ENCODE measurements at places on chromosomes 13 and 19. TPM values are rescaled to one million over a fixed set of nuclear protein-coding genes. Genes with fewer than 3 reads are reported as not detected.

Gene APLP1
- 4.6 TPM for total RNA-seq

Gene CBLC
- total RNA-seq: not detected

Gene RFPL4A
- total RNA-seq: not detected

- H3K4me3 ChIP-seq: no peak overlapping the region
- no peaks in the 10 kb centered on the region for H3K36me3 ChIP-seq
- no peaks in the 10 kb centered on the region for H3K27me3 ChIP-seq
- H3K4me1 ChIP-seq: peaks cover 84% of the 10 kb centered on the region
Measured at GRCh38 chr13:110258876-110259631, 47.9 kb downstream of the COL4A1 start.

- no peak overlapping the region for H3K4me3 ChIP-seq
- H3K4me1 ChIP-seq: no peaks in the 10 kb centered on the region
- no peaks in the 10 kb centered on the region for H3K27me3 ChIP-seq
Measured at GRCh38 chr13:28575200-28575599, 80.3 kb upstream of the FLT1 start.

- DNase-seq: no peak
- peak overlapping the region; percentile 94 for H3K27ac ChIP-seq
- H3K4me1 ChIP-seq: peaks cover 36% of the 10 kb centered on the region
- no peaks in the 10 kb centered on the region for H3K27me3 ChIP-seq
Measured at GRCh38 chr13:109790086-109790485, 3.7 kb upstream of the IRS2 start.

DNA sequence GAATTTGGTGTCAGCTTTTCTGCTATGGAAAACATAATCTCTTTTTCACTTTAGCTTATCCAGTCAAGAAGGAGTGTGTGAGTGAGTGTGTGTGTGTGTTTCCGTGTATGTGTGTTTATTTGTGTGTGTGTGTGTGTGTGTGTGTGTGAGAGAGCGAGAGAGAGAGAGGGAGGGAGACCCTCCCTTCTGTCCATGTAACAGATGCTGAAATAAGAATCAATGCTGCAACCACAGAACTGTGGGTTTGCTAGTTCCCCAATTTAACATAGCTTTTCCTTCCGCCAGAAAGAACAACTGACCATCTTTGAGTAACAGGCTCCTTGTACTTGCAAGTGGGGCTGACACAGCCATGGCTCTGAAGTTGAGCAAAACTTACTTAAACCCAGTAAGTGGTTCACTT lies 5.2 kb downstream of the LCP1 start:
- H3K27ac ChIP-seq: no peak overlapping the region
- no peaks in the 10 kb centered on the region for H3K4me1 ChIP-seq
- no peak for DNase-seq
- H3K36me3 ChIP-seq: no peaks in the 10 kb centered on the region

DNA sequence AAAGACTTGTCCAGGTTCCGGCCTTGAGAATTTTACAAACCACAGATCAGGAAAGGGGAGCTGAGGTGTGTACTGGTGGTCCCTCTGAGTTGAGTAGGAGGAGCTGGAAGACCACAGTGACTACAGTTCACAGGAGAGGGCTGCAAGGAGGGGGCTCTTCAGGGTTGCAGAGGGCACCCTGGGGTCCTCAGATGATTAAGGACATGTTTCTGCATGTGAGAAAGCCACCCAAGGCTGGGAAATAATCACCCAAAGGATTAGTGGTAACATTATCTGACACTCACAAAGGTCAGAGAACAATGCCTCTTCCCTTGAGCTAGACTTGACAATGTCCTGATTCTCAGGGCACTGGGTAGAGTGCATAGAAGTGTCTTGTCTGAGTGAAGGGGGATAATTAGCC lies 540.4 kb downstream of the IRS2 start:
- H3K4me1 ChIP-seq: peaks cover 43% of the 10 kb centered on the region
- H3K4me3 ChIP-seq: no peak overlapping the region
- H3K27me3 ChIP-seq: no peaks in the 10 kb centered on the region
- H3K27ac ChIP-seq: no peak overlapping the region
- DNase-seq: no peak

DNA sequence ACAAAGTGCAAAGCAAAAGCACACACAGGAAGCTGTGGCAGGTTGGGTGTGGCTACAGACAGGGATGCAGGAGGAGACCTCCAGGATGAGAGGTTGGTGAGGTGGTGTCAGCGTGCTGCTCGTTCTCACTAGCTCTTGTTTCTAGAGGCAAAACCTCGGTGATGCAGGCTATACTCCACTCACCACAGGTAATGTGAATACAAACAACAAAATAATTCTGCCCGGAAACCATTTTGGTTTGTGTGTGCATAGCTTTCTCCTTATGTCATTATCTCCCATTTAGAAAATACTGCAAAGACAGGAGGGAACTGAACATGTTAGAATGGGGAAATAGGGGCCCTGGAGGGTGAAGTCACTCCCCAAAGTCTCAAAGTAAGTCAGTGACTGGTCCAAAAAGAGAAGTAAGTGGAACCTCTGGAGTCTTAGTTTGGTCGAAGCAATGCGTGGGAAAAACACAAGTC lies 9.4 kb downstream of the LCP1 start:
- H3K4me1 ChIP-seq: no peaks in the 10 kb centered on the region
- DNase-seq: no peak
- H3K36me3 ChIP-seq: no peaks in the 10 kb centered on the region
- no peak overlapping the region for H3K27ac ChIP-seq
- H3K4me3 ChIP-seq: no peak overlapping the region
- no peaks in the 10 kb centered on the region for H3K27me3 ChIP-seq

DNA sequence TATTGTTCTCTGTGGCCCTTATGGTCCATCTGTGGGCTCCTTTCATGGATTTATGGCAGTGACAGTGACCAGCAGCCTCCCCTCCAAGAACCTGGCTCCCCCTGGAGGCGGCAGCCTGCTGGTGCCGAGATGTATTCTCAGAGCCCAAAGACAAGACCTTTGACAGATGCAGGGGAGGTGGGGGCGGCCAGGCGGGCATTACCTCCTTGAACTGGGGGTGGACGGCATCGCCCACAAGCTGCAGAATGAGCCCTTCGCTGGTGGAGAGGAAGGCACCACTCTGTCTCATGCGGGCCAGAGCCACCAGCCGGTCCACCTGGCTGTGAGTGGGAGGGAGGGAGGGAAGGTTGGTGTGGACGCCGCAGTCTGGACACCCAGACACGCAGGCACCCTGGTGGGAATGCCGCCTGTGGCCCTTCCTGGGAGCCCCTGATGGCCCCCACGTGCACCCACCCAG lies 6.6 kb downstream of the ISOC2 start:
- H3K27me3 ChIP-seq: peaks cover 17% of the 10 kb centered on the region
- peaks cover 19% of the 10 kb centered on the region for H3K36me3 ChIP-seq
- no peak for DNase-seq
- H3K4me1 ChIP-seq: peaks cover 31% of the 10 kb centered on the region
- no peak overlapping the region for H3K4me3 ChIP-seq

DNA sequence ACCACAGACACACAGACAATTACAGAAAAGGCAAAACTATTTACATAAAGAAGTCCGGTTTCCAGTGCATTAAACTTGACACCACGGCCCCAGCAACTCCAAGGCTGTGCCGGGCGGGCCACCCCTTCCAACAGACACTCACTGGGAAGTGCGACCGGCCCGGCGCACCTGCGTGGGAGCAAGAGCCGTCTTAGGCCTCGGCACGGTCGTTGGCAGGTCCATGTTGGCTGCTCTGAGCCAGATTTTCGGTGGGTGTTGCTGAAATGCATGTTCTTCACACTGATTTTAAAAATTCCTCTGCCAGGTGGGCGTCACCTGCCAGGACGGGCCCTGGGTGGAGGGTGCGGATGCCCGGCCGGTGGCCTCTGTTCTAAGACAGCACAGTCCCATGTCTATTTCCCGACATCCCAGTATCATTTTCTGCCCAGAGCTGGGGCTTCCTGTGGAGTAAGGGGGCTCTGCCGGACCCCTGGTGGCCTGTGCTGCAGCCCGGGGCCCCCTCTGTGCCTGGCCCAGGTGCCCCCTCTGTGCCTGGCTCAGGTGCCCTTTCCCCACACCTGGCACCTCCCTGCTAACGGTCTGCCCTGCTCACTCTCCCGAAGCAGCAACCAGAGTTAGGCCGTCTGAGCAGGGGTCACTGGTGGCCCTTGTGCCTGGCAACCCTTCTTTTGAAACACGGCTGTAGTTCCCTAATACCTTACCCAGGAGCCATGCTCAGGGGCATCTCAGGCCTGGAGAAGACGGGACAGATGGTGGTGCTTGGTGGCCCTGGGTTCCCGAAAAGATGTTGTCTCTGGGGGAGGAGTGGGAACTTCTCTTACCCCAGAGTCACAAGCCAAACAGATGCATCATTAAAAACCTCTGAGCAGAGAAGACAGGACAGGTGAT lies 9.2 kb downstream of the TMEM255B start:
- no peaks in the 10 kb centered on the region for H3K27me3 ChIP-seq
- no peak for DNase-seq
- H3K4me1 ChIP-seq: no peaks in the 10 kb centered on the region
- H3K27ac ChIP-seq: no peak overlapping the region

DNA sequence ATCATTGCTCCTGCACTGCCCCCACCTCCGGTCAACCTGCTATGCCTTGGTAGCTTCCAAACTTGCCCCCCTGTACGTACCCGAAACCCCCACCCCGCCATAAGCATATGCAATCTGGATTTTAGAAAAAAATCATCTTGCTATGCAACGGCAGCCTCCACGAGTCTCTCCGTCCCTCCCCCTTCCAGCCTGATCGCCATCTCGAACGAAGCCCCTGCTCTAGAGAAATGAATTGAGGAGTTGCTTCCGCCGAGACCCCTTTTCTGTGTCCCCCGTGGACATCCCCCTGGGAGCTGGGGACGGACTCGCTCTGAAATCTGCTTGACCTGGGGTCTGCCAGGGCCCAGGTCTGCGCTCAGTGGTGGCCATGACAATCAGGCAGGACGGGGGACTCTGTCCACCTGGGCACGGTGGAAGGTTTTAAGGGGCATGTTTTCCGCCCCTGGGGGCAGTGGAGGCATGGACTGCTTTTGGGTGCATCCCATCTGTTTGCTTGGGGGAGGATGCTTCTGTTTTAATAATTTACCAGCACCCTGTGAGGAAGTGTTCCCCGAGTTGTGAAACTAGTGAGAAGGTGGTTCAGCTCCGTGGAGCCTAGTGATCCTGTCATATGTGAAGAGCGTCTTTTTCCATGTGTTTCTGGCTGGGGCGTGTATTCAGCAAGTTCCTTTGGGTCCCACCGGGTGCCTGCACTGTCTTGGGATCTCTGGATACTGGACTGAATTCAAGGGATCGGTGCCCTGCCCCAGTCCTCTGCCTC lies 1.0 kb downstream of the KDM4B start:
- peak overlapping the region; percentile 80 for H3K27ac ChIP-seq
- H3K27me3 ChIP-seq: no peaks in the 10 kb centered on the region
- DNase-seq: no peak

DNA sequence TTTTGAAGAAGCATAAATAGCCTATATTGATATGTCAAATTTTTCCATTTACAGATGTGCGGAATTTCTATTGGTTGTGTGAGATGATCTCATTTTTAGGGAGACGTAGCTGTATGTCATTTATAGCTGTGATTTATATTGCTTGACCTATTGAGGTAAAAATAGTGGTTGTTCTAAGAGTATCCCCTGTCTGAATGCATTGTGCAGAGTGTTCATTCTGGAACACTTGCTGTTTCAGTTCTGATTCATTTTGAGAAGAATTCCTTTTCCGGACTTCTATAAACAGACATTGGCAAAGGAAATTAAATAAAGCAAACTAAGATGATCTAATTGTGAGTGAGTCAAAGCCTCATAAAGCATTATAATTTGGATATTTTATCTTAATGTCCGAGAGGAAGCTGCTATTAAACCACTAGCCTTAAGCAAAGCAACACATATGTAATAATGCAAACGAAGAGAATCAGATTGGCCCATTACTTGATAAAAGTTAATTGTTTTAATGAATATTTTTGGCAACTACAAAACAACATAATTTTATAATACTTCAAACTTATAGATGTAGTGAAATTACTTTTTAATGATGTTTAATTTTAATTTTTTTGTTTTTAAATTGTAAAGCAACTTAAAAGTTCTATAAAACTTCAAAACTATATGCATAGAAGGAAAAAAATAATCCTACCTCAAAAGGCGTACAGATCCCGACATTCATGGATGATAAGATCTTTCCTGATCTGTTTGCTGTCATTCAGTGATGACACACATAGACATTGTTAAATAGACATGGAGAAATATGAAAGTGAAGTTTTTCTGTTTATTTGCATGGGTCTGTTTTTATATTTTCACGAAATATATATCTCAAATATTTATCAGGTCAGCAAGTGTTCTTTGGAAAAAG lies 942.6 kb upstream of the SLC10A2 start:
- no peak overlapping the region for H3K4me3 ChIP-seq
- H3K27me3 ChIP-seq: no peaks in the 10 kb centered on the region
- no peak overlapping the region for H3K27ac ChIP-seq
- no peaks in the 10 kb centered on the region for H3K36me3 ChIP-seq
- DNase-seq: no peak

DNA sequence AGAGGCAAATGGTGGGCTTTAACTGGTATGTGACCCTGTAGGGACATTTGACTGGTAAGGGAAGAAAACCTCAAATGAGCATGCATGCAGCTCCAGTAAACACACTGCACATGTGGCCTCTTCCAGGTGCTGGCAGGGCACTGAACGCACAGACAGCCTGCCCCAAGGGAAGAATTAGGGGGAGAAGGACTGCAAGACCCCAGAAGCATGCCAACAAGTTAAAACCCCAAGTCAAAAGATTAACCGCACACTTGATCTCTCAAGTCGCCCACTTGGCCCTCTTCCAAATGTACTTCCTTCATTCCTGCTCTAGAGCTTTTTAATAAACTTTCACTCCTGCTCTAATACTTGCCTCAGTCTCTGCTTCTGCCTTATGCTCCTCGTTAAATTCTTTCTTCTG lies 46.9 kb upstream of the SLITRK1 start:
- no peak overlapping the region for H3K27ac ChIP-seq
- H3K27me3 ChIP-seq: no peaks in the 10 kb centered on the region
- no peak overlapping the region for H3K4me3 ChIP-seq
- H3K36me3 ChIP-seq: no peaks in the 10 kb centered on the region
- DNase-seq: no peak

DNA sequence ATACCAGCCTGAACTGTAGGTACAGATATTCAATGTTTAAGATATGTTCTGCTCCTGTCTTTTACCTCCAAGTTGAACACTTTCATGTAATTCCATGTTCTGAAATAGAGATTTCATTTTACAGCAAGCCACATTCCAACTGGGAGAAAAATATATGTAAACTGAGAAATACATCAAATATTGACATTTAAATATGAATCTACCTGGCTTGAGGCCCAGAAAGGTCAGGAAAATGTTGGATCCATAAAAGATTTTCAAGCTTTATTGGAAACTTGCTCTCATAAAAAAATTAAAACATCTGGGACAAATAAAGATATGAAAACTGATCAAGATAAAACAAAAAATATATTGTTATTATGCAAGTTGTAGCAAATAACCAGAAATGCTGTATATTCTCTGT lies 1078.7 kb upstream of the ATXN8OS start:
- no peak overlapping the region for H3K27ac ChIP-seq
- no peak overlapping the region for H3K4me3 ChIP-seq
- no peaks in the 10 kb centered on the region for H3K27me3 ChIP-seq
- DNase-seq: no peak
- H3K36me3 ChIP-seq: no peaks in the 10 kb centered on the region
